ENCODE measurements at places on chromosomes 7 and 10. TPM values are rescaled to one million over a fixed set of nuclear protein-coding genes. Genes with fewer than 3 reads are reported as not detected.

Gene FLNC
- total RNA-seq = 5.7 TPM

Gene TMEM140
- 1.1 TPM for total RNA-seq

Gene MOGAT3
- not detected for total RNA-seq

Gene ERV3-1
- 2.8 TPM for total RNA-seq

Gene CPXM2
- not detected for total RNA-seq

Gene CTTNBP2
- total RNA-seq = 0.52 TPM

Data from A549 treated with Mapracorat at 1 μM for 4 hours (cell line).